ENCODE measurements at places on chromosomes 4 and X. TPM values are rescaled to one million over a fixed set of nuclear protein-coding genes. Genes with fewer than 3 reads are reported as not detected.

- H3K27ac ChIP-seq, result peak within 1 kb of the TSS; percentile 65
- H3K27me3 ChIP-seq, result no peaks in the 10 kb centered on the region
- H3K36me3 ChIP-seq, result no peaks in the 10 kb centered on the region
- DNase-seq, result peak; percentile 41
These were observed at the start of gene SCML2 for GRCh38 chrX:18354369-18355223. Gene SCML2, minus strand, starts transcription at chrX:18354688. Its CDS starts 20,617 bp downstream, at chrX:18334071.

GRCh38 chr4:118221227-118221800, 131.5 kb downstream of the PRSS12 start:
- no peaks in the 10 kb centered on the region for H3K36me3 ChIP-seq
- DNase-seq, result no peak
- no peak overlapping the region for H3K4me3 ChIP-seq
- H3K27me3 ChIP-seq, result no peaks in the 10 kb centered on the region
- peaks cover 17% of the 10 kb centered on the region for H3K4me1 ChIP-seq
- no peak overlapping the region for H3K27ac ChIP-seq

DNA sequence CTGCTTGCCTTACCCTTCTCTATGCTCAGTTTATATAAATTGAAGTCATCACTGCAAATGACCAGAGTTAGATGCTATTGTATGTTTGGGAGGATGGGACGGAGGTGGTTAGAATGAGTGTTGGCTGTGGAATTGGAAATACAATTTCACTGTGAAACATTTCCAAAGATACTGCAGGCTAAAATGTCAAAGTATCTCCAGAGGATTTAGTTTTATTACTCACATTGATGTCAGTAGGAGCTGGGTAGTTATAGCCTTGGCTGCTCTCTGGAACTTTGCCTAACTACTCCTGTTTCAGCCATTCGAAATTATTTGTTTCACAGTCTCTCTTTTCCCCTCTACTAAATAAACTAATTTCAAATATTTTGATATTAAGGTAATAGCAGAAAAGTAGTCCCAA, 92.6 kb upstream of the PPP3CA start:
- H3K27me3 ChIP-seq, result no peaks in the 10 kb centered on the region
- no peak overlapping the region for H3K4me3 ChIP-seq
- H3K4me1 ChIP-seq, result no peaks in the 10 kb centered on the region

DNA sequence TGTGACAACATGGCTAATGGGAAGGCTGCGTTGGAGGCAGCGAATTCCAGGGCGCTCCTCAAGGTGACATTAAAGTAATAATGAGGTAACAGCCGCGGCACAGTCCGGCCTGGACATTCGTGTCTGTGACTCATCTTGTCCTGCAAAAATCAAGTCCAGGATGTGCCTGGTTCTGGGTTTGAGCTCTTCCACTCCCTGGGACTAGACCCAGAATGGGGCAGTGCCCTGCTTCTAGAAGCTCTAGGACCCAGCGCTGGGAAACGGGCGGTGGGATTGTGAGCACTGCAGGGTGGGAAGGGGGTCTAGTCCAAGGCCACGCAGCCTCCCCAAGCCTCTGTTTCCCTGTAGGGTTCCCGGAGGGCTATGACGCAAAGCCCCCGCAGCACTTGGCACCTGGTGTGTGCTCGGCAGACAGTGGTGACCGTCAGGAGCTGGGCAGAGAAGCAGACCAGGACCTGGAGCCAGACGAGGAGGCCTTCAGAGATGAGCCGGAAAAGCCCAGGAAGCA, 34.9 kb downstream of the HMX1 start:
- DNase-seq, result peak; percentile 2
- peaks cover 4% of the 10 kb centered on the region for H3K27me3 ChIP-seq
- no peak overlapping the region for H3K4me3 ChIP-seq
- H3K27ac ChIP-seq, result no peak overlapping the region

DNA sequence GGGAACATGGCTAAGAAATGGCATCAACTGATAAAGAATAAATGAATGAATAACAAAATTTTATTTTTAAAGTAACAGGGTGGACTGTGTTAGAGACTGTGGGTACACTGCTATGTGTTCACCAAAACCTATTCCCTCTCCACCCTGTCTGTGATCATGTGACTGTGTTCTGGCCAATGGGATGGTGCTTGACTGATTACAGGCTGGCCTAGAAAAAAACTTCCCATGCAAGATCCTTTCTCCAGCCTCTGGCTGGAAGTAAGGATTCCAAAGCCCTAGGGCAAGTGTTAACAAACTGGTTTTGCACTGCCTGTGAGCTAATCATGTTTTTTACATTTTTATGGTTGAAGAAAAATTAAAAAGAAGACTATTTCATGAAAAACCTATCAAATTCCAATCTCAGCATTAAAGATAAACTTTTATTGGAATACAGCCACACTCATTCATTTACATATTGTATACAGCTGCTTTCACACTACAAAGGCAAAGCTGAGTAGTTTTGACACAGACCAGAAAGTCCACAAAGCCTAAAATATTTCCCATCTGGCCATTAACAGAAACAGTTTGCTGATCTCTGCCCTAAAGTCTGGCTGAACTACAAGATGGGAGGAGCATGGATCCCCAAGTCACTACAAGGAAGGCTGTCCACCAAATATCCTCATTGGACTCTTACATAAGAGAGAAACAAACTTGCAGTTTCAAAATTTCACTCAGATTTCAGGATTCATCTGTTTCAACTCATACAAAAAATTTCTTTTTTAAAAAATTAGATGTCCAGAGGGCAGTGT, 133.2 kb downstream of the ARHGAP6 start:
- H3K4me1 ChIP-seq, result no peaks in the 10 kb centered on the region
- H3K36me3 ChIP-seq, result no peaks in the 10 kb centered on the region
- no peak for DNase-seq
- no peak overlapping the region for H3K4me3 ChIP-seq
- H3K27me3 ChIP-seq, result no peaks in the 10 kb centered on the region

DNA sequence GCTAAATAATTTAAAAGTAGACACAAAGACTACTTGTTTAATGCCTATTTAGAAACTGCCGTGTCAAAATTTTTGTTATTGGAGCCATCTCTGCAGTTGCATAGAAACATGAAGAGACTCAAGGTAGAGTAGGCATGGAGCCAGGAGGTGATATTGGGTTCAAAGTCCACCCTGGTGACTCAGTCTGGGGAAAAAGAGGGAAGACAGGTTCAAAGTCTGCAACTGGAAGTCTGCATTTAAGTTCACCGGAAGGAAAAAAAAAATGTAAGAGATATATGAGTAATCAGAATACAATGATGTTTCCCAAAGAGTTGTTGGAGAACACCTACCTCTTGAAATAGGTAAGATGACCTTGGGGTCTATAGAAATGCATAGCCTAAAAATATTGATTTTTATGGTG, 67.4 kb upstream of the QRFPR start:
- H3K36me3 ChIP-seq, result no peaks in the 10 kb centered on the region
- H3K27ac ChIP-seq, result no peak overlapping the region
- H3K4me3 ChIP-seq, result no peak overlapping the region
- H3K27me3 ChIP-seq, result no peaks in the 10 kb centered on the region

- H3K4me1 ChIP-seq, result no peaks in the 10 kb centered on the region
- no peaks in the 10 kb centered on the region for H3K36me3 ChIP-seq
- no peak overlapping the region for H3K27ac ChIP-seq
- no peaks in the 10 kb centered on the region for H3K27me3 ChIP-seq
These were observed 283.6 kb upstream of the CTSO start for GRCh38 chr4:156237231-156237630.

DNA sequence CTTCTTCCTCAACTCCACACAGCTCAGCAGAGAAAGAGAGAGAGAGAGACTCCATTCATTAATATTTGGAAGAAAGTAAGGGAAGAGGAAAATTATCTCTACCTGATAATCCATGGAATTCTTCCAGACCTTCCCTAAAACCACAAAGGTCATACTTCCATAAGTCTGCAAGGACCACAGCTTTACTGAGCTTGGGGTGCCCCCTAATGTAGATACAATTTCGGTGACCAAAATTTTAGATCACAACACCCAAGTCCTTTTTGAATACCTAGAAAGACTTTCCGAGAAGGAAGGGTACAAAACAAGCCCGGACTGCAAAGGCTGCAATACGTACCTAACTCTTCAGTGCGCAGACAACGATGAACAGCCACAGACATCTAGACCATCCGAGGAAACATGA, 523.9 kb downstream of the GLUD2 start:
- no peak overlapping the region for H3K4me3 ChIP-seq
- H3K36me3 ChIP-seq, result no peaks in the 10 kb centered on the region
- no peak for DNase-seq
- H3K27ac ChIP-seq, result no peak overlapping the region
- no peaks in the 10 kb centered on the region for H3K4me1 ChIP-seq

GRCh38 chr4:30901461-30902451, 181.6 kb downstream of the PCDH7 start:
- no peaks in the 10 kb centered on the region for H3K36me3 ChIP-seq

DNA sequence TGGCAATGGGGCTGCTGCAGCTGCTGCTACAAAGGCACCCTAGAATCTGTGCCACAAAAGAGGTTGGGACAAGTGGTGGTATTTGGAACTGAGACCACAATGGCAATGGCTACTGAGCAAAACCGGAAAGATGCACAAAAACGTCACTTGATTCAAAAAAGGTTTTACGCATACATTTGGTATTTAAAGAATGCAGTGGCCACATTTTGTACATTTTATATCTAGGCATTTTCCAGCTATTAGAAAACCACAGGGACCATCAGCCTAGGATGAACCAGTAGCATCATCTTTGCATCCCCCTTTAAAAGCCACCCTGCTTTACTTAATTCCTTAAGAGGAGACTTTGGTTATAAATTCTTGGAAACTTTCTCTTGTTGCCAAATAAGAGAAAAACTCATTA, 104.8 kb upstream of the CXCL13 start:
- no peaks in the 10 kb centered on the region for H3K27me3 ChIP-seq
- H3K4me1 ChIP-seq, result no peaks in the 10 kb centered on the region
- no peak overlapping the region for H3K4me3 ChIP-seq
- H3K36me3 ChIP-seq, result no peaks in the 10 kb centered on the region
- DNase-seq, result no peak

GRCh38 chrX:134423606-134424005, 36.4 kb upstream of the HPRT1 start:
- no peaks in the 10 kb centered on the region for H3K27me3 ChIP-seq
- DNase-seq, result no peak
- no peak overlapping the region for H3K4me3 ChIP-seq
- H3K36me3 ChIP-seq, result no peaks in the 10 kb centered on the region

GUCY1A1 gene
- total RNA-seq, result 35.8 TPM

CORIN gene
- not detected for total RNA-seq

CCDC160 gene
- total RNA-seq, result not detected

ZBTB33 gene
- 5.6 TPM for total RNA-seq

DMRTC1B gene
- total RNA-seq, result 4.1 TPM
